Naive thymus-derived CD4-positive, alpha-beta T cell (primary cell): ENCODE measurements at places on chromosomes 6 and 20. TPM values are rescaled to one million over a fixed set of nuclear protein-coding genes. Genes with fewer than 3 reads are reported as not detected.
A peak's percentile ranks its signal among the peaks of the same experiment; 100 is the strongest.

POLH gene
- total RNA-seq = 65.6 and 82.6 TPM in 2 replicates

ZNF335 gene
- 77.4 TPM for total RNA-seq

DNA sequence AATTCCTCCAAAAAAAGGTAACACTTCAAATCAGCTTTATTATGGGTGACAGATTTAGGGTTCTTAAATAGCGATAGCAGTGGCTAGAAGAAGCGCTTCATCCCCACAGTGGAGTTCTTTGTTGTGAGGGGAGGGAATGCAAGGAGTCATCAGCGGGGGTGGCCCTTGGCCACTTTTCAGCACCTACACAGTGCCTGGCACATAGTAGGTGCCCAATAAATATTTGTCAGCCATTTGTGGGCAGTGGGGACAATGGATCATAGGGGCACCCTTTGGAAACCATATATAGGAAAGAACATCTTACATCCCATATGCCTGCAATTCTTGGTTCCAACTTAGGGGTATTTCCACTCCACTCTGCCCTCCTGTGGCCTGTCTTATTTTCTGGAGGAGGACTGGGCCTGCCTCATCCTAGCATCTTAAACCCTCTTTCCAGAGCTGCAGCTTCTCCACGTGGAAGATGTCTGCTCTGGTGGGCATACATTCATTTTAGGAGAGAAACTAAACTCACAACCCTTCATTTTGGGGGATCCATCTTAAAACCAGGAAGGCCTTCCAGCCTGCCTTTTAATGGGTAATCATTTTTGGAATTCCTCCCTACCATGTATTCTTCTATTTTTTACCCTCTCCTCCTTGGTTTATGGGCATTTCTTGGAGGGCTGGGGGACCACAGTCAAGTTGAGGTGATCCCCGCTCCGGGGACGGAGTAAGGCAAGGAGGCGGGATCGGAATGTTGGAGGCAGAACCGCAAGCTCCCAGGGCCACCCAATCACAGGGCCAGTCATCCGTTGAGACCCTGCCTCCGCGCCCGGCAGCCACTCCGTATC, 2.6 kb upstream of the GPSM3 start:
- no peaks in the 10 kb centered on the region for H3K36me3 ChIP-seq
- peaks cover 29% of the 10 kb centered on the region for H3K4me1 ChIP-seq
- H3K27ac ChIP-seq = peak overlapping the region; percentile 97
- no peaks in the 10 kb centered on the region for H3K27me3 ChIP-seq

- H3K36me3 ChIP-seq = no peaks in the 10 kb centered on the region
- DNase-seq = no peak
- H3K4me3 ChIP-seq = no peak overlapping the region
- H3K4me1 ChIP-seq = no peaks in the 10 kb centered on the region
- H3K27me3 ChIP-seq = no peaks in the 10 kb centered on the region
- no peak overlapping the region for H3K27ac ChIP-seq
These were observed 526.8 kb downstream of the CD109 start for GRCh38 chr6:74222768-74223333.

GRCh38 chr6:36700831-36701230, 3.2 kb downstream of the RAB44 start:
- no peaks in the 10 kb centered on the region for H3K4me1 ChIP-seq
- no peaks in the 10 kb centered on the region for H3K36me3 ChIP-seq
- no peak overlapping the region for H3K27ac ChIP-seq
- H3K27me3 ChIP-seq = no peaks in the 10 kb centered on the region
- no peak overlapping the region for H3K4me3 ChIP-seq

DNA sequence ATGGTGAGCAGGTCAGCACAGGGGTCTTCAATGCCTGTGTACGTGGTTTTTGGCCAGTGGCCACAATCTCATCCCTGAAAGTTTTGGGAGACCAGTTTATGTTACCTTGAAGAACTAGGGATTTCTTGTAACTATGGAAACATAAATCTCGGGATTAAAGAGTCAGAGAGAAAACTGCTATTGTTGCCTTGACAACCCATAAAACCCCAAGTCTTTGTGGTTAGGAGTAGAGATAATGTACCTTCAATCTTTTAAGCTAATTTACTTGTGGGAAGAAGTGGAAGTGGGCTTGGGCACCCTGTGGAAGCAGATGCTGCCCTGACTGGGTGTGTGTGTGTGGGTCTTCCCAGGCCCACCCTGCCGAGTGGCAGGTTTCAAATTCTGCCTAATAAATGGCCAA, 46.1 kb upstream of the ZNF831 start:
- no peaks in the 10 kb centered on the region for H3K36me3 ChIP-seq
- no peaks in the 10 kb centered on the region for H3K27me3 ChIP-seq
- peaks cover 60% of the 10 kb centered on the region for H3K4me1 ChIP-seq
- DNase-seq = no peak
- no peak overlapping the region for H3K4me3 ChIP-seq
- no peak overlapping the region for H3K27ac ChIP-seq
